ENCODE measurements at places on chromosomes 5 and 9.

DNA sequence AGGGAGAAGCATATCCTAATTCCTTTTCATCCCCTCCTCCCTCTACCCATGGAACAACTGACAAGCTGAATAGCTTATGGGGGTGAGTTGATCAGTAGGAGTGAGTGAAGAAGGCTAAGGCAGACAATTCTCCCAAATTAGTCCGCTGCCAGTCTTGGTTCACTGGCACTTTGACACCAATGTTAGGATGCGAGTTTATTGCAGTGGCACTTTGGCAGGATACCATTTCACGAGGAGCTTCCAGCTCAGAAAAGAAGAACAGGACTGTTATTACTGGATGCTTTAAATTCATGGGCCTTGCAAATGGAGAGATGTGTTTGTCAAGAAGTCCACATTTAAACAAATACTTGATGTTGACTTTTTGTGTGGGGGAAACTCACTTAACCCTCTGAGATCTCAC lies 427.6 kb downstream of the NR2F1-AS1 start:
- no peak for DNase-seq

DNA sequence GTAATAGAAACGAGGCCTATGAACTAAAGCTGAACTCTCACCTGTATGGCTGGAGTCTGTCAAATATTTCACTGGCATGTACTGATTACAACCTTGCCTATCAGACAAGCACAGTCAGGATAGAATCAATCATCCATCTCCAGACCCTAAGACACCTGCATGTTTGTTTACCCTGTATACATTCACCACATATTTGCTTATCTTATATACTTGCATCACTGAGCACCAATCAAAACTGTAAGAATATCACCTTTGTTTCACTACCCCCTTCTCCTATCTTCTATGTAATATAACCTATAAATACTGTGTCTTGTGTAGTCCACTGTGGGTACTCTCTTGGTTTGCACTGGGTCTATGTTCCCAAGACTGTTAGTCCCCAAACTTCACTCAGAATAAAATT lies 1085.7 kb downstream of the TAF11L14 start:
- DNase-seq: no peak

GRCh38 chr9:83081846-83082245 lies 18.9 kb upstream of the RASEF start:
- DNase-seq: no peak

DNA sequence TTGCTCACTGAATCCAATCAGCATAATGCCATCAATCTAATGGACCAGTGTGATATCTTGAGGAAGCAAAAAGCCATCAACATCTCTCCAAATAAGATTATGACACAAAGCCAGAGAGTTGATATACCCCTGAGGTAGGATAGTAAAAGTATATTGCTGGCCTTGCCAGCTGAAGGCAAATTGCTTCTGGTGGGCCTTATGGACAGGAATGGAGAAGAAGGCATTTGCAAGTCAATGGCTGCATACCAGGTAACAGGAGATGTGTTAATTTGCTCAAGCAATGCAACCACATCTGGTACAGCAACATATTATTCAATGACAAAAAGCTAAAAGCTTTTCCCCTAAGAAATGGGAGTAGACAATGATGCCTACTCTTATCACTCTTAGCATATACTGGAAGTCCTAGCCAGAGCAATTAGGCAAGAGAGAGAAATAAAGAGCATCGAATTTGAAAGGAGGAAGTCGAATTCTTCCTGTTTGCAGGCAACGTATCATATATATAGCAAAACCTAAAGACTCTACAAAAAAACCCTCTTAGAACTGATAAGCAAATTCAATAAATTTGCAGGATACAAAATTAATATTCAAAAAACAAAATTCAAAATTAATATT lies 216.1 kb upstream of the RASA1 start:
- DNase-seq: no peak

DNA sequence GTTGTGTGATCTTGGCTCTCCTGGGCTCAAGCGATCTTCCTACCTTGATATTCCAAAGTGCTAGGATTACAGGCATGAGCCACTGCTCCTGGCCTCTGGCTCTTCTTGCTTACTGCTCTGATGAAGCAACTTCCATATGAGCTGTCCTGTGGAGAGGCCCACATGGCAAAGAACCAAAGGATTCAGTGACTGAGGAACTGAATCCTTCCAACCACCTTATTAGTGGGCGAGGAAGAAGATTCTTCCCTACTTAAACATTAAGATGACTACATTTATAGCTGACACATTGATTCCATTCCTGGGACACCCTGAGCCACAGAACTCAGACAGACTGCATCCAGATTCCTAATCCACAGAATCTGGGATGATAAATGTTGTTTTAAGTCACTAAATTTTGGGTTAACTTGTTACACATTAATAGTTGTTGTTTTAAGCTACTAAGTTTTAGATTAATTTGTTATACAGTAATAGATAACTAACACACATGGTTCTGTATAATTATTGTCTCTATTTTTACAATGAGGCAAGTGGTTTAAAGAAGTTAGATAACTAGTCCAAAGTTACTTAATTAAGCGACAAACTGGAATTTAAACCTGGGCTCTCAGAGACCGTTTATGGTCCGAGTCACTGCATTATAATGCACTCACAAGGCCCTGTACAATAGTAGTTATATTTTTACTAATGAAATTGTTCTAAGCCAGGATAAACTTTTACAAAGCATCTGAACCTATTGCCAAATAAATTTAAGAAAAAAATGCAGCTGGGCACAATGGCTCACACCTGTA lies 16.7 kb upstream of the SLCO4C1 start:
- DNase-seq: no peak

GRCh38 chr9:86328156-86328555 lies 26.1 kb downstream of the TUT7 start:
- DNase-seq: no peak

GRCh38 chr9:107675351-107676259 lies 186.0 kb upstream of the KLF4 start:
- no peak for DNase-seq

DNA sequence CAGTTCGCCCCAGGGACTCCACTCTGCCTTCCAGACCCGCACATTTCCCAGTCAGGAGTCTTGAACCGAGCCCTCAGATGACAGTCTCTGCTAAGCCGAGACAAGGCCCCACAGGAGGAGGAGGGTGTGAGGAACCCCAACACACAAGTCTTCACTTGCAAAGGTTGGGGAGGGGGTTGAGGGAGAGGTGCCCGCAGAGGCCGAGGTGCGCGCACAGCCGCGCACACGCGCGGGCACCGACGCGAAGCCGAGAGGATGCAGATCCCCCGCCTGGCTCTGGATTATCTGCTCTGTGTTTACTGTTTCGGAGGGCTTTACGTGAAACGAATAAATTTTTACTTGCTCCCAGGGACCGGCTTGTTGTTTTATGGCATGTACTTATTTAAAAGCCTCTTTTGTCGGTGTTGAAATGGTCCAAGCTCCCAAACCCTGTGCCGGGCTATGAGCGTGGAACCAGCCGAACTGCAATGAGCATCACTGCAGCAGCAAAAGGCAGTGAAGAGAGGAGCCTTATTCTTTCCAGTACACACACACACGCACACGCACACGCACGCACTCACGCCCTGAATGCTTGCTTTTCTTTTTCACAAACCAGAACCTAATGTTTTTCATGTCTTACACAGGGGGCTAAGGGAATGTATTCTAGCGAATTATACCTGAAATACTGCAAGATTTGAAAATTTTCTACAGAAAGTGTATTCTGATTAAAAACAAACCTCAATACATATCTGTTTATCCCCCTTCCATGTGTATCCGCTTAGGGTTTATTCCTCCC lies 297.7 kb downstream of the PARP8 start:
- no peak for DNase-seq

DNA sequence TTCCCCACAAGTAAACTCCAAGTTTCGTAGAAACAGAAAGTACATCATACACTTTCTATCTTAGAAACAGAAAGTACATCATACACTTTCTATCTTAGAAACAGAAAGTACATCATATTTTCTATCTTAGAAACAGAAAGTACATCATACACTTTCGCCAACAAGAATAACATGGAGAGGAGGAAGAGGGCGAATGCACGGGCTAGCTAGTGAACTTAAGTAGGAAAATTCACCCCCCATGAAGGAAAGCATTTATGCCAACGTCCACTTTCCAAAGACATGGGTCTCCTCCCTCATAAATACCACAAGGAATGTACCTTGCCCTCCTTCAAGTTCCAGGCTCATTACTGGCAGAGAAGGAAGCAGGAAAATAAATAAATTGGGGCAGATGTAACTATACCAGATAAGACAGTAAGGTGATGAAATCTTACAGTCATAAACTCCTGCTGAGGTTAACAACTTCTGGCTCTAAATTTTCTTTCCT lies 64.7 kb downstream of the FRMD3 start:
- DNase-seq: no peak

DNA sequence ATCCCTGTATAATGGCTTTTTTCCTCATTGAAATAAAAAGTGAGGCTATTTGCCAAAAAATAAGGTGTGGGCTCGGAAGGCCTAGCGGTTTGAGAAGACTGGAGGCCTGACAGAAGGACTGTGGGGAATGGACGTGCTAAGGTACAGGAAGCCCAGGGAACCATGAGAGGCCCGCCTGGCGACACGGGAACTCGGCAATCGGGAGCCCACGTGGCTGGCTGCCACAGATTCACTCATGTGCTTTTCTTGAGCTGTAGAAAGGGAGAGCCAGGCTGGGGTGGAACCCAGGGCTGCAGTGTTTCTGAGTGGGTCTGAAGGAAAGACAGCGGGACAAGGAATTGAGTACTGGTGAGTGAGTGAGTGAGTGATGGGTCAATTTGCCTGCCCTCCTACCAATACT lies 11.9 kb upstream of the DDX41 start:
- DNase-seq: no peak

DNA sequence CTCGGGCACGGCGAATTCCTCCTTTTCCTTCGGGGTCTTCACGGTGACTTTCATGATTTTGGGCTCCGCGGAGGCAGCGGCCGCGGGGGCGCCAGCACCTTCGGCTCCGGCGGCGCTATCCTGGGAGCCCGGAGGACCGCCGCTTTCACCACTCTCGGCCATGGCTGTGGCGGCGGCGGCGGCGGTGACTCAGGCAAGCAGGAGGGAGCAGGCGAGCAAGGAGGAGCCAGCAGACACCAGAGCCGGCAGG lies 315 bp downstream of the UBQLN1 start:
- DNase-seq: peak; percentile 59

DNA sequence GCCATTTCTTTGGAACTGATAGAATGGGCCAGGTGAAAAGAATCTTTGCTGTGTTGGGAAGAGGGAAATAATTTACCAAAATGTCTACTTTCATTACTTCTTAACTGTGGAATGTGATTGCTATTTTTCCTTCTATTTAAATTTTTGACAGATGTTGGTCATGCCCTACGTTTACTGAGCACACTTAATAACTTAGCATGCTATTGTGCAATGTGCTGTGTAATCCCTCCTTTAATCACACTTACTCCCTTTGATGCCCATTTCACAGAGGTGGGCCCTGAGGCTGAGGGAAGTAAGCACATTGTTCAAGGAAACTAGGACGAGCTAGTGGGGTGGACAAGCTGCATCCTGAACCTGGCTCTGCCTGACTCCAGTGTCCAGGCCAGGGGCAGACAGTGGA lies 47.8 kb upstream of the INSYN2B start:
- no peak for DNase-seq

- DNase-seq: no peak
Measured at GRCh38 chr5:77774981-77775789, 954 bp downstream of the TBCA start.

- no peak for DNase-seq
Measured at GRCh38 chr5:133274597-133274935, 222.8 kb downstream of the HSPA4 start.

DNA sequence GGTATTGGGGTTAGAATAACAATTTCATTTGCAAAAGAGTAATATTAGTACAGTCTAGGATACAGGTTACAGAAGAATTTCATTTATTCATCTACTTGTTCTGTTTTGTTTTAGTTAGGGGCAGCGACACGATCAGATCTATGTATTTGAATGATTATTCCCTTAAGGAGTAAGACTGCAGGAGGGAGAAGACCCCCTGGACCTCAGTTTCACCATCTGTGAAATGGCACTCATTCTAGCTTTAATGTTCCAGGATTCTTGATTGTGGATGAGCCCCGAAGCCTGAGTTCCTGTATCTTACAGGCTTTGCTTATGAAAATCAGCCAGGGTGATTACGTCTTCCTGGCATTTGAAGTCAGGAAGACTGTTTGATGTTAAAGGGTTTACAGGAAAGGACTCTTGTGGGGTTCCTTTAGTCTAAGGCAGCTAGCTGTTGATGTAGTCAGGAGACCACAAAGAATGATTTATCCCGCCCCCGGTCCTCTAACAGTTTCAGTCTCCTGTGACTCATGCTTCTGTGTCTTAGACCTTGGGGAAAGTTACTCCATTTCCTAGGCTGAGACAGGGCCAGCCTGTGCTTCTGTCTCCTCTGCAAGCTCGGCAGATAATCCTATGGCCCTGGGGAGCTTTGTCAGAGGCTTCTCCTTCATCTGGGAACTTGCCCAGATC lies 11.5 kb downstream of the SMIM3 start:
- peak; percentile 23 for DNase-seq
